ENCODE measurements at places on chromosomes 6 and 20.

DNA sequence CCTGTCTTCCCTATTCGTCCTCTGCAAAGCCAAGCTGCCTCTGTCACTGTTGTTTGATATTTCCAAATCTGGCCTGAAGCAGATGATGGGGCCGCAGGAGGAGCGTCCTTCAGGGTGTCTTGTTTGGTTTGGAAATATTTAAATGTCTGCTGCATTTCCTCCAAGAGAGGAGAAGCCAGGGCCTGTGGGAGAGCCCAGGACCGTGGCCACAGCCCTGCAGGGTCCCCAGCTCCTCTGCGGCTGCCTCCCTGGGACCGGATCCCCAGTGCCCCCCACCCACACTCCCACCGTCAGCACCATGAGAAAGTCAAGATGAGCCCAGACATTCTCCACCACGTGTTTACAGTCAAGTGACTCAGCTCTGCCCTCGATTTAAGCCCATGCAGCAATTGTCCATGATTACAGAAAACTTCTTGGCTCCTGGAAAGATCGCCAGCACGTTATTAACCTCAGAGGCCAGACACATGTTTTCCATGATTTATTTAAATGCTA, 18.2 kb downstream of the FOXF2 start:
- no peak for DNase-seq

- DNase-seq, result no peak
Observed at GRCh38 chr6:19204445-19204844, 632.7 kb upstream of the ID4 start.

- no peak for DNase-seq
Observed at GRCh38 chr20:22438346-22438745, 146.0 kb downstream of the FOXA2 start.

DNA sequence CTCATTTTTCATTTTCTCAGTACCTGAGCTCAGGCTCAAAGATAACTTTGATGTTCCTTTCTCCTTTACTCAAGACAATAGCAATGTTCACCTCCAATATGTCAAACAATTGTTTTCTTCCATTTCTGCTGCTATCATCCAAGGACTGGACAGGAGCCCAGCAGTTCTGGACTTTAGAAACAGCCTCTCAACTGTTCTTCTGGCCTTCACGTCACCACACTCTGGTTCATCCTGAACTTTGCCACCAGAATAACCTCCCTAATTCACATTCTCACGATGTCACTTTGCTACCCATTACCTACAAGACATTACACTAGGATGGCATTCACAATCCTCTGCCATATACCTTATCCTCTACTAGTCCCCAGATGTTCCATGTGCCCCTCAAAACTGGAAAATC, 60.6 kb upstream of the PLEKHG1 start:
- no peak for DNase-seq

DNA sequence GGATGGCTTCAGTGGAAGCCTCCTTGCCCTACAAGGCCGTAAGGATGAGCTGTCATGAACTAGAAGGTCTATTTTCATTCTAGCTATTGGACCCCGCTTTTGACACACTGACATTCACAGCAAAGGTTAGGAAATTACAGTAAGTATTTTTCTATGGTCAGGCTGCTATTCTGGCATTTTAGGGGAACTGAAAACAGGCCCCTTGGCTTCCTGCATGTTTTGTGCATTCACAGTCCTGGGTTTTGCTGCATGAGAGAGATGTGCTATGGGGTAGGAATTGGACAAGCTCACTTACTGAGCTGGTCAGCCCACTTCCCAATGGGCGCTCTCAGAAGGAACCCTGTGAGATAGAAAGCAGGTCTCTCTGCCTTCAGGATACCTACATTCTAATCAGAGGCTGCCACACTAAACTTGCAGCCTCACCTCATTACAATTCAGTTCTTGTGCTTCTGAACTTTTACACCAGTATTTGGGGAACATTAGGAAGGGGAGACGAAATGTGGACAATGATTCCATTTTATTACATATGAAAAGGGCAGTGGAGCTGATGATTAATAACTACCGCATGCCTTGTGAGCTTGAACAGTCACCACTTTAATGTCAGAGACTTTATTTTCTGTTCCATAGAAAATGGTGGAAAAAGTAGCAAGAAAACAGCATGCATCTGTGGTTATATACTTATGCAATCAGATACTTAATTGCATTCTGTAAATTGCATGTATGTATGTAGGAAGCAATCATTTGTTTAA, 86.6 kb upstream of the TAB2 start:
- DNase-seq, result no peak

GRCh38 chr6:79894939-79895338, 52.4 kb downstream of the ELOVL4 start:
- DNase-seq, result no peak

DNA sequence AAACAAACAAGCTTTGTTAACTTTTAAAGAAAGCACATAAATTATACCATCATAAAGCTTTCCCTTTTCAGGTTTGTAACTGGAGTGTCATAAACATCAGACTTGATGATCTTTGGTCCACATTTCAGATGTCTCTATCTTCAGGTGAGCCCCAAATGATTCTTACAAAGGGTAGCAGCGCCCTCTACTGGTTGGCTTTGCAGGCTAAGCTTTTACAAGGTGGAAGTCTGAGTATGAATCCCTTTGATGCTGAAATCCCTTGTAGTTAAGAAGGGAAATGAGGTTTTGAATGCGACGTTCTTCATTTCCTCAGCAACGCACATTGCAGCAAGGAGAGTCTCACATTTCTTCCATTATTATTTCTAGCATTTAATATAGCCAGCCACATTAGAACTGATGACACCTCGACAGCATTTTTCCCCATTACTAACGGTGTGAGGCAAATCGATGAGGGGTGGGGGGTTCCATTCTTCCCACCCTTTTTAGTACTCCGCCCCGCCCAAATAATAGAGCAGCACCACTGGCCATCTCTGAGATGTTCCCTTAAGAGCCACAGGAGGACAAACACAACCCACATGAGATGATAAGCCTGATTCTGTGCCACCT, 126.3 kb upstream of the NT5E start:
- peak; percentile 18 for DNase-seq

GRCh38 chr20:12152996-12153395, 235.3 kb downstream of the BTBD3 start:
- no peak for DNase-seq

- no peak for DNase-seq
Observed at GRCh38 chr20:962683-963082, 39.4 kb downstream of the RSPO4 start.

DNA sequence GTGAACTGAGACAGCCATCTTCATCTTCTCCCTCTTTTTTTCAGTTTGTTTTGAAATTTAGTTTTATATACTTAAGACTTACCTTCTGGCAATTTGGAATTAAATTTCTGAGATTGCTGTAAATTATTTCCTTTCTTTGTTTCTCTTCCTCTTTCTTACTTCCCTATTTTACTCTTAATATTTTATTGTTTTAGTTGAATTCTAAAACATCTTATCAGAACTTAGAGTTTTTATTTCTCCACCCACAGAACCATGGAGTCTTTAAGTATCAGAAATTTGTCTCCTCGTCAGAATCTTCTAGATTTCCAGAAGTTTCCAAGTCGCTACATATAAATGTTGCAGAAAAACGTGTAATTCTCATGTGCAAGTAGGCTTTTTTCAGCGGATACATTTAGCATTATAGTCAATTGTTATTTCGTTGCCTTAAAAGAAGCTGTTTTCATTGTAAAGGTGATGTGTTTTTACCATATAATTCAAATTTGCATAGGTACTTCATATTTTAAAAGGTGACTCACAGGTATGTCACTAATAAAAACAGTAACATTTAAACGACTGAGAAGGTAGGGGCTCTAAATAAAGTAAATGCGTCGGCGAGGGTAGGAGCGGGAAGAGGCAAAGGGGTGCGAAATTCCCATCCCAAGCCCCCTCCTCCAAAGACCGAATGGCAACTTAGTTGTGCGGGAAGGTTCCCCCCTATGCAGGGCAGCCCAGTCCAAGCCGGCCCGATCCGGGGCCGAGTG, 866 bp upstream of the MYO6 start:
- DNase-seq, result no peak

- no peak for DNase-seq
Observed at GRCh38 chr20:1693427-1693826, 35.8 kb upstream of the SIRPG start.

GRCh38 chr6:41155132-41155805, 1.1 kb upstream of the TREML1 start:
- no peak for DNase-seq

GRCh38 chr6:62013719-62014118, 272.3 kb downstream of the KHDRBS2 start:
- no peak for DNase-seq

GRCh38 chr20:63527184-63527583, 6.6 kb downstream of the PPDPF start:
- DNase-seq, result no peak

DNA sequence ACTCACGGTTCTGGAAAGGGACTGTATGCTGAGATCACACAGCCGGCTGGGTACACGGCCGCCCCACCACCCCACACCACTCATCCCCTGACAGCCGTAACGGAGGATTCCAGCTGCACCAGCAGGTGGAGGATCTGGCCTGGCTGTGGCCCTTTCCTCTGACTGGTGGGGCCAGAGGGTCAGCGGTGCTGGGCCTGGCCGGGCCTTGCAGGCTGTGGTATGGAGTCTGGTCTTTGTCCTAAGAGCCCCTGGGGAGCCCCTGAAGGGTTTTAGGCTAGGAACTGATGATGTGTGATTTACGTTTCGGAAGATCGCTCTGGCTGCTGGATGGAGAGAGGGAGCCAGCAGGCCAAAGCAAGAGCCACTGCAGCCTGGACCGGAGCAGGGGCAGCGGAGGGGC, 26.6 kb downstream of the NOL4L start:
- no peak for DNase-seq

GRCh38 chr6:75114806-75115205, 91.0 kb downstream of the COL12A1 start:
- no peak for DNase-seq

DNA sequence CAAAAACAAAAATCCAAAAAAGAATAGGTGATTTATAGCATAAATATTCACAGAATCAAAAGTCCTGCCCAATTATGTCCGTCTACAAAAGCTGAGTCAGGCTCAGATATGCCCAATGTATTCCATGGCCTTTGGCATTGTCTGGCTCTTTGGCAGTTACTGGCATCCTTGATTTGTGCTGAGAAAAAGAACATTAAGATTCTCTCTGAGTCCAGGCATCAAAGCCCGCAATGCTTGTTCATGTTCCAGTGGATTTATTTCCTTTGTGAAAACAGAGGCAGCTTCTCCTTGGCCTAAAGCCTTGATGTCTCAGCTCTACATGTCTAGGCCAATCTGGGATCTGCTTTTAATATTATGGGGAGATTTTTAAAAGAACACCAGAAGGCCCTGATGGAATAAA, 76.1 kb upstream of the SLC4A11 start:
- DNase-seq, result no peak

GRCh38 chr20:59222253-59223181, 58.9 kb downstream of the ZNF831 start:
- DNase-seq, result peak; percentile 48

- no peak for DNase-seq
Observed at GRCh38 chr6:105882828-105883227, 203.3 kb upstream of the PRDM1 start.

DNA sequence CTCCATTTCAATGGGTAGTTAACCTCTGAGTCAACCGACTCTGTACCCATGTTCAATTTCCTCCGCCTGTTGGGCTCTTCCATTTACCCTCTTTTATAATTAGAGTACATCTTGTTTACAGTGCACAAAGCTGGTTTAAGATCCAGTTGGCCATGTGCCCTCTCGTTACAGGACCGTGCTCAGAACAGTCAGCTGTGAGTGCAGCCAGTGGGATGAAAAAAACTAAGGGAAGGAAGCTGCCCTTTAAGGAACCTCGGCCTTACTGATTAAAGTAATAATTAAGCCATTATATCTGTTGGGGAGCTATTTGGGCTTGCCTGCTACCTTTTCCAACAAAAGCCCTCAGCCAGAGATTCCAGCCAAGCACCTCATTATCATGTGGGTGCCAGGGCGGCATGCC, 68.8 kb downstream of the TMEM170B start:
- no peak for DNase-seq

GRCh38 chr6:133547136-133547535, 306.0 kb downstream of the EYA4 start:
- DNase-seq, result no peak

DNA sequence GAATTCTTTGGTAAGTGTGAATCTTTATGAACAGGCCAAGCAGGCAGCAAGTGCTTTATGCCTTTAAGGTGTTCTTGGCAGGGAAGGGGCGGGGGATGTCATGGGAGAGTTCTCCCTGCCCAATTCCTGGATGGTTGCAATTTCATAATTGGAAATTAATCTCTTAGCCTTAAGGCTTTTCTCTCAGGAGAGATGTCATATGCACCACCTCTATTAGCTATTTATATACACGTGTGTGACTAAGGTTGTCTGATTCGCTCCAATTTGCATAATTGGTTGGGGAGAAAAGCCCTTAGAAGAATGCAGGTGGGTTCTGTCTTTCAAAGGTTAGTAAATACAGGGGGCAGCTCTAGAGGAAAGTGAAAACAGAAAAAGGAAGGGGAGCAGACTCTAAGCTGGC, 5.2 kb upstream of the ENPP5 start:
- no peak for DNase-seq

DNA sequence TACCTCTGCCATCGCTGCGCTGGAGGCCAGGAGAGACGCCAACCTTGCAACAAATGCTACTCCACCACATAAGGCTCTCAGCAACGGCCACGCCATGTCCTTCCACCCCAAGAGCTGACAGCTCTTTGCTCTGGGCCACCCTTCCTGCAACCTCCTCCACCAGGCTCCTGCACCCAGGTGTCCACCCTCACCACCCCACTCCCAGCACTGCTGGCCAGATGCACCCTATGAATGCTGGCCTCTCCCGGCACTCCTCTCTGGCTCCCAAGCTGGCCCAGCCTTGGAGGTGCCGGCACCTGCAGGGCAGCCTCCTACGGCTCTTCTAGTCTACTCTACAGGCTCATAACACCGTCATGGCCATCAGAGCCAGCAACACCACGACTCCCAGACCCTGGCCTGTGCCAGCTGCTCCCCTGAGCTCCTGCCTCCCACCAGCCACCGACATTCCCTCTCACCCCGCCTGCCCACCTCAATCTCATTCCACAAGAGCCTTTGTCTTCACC, 11.2 kb downstream of the TAF4 start:
- no peak for DNase-seq

GRCh38 chr6:57305107-57305506, 12.3 kb upstream of the PRIM2 start:
- no peak for DNase-seq

- no peak for DNase-seq
Observed at GRCh38 chr6:13877051-13877450, 47.7 kb upstream of the RNF182 start.

GRCh38 chr6:157563611-157564284, 182.8 kb downstream of the ZDHHC14 start:
- no peak for DNase-seq

All from stimulated activated CD4-positive, alpha-beta T cell treated with anti-CD3 and anti-CD28 coated beads, Interleukin-1b, Interleukin-23, amount 100 ng/mL, for 1 hour (primary cell).